NCI-H1930 (cell line): ENCODE measurements at places on chromosomes 2 and 18.

DNA sequence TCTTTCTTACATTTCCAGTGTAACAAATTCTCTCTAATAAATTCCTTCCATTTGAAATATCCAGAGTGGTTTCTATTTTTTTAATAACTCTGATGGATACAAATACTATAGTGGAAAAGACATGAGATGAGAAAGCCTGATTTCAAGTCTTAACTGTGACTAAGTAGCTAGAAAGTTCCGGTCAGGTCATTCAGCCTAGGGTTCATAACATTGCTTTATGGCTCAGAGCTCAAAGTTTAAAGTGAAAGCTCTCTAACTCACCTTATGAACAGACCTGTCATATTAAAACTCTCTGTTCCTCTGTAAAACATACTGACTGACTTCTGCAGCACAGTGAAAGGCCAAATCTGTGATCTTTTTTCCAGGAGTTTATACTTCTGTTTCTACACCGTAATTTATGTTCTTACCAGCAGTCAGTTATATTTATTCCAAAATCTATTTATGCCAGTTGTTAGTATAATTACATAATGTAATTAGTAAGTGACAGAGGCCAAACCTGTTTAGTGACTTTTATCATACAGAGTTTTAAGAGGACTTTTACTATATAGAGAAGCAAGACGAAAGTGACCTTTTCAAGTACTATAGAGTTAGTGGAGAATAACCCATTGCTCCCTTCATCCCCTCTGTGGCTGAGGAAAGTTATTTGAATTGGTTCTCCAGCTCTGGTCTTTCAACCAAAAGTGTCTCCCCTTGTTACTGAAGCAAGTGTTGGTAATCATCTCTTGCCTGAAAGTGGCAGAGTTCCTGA, 118.8 kb upstream of the PDE1A start:
- DNase-seq = no peak

DNA sequence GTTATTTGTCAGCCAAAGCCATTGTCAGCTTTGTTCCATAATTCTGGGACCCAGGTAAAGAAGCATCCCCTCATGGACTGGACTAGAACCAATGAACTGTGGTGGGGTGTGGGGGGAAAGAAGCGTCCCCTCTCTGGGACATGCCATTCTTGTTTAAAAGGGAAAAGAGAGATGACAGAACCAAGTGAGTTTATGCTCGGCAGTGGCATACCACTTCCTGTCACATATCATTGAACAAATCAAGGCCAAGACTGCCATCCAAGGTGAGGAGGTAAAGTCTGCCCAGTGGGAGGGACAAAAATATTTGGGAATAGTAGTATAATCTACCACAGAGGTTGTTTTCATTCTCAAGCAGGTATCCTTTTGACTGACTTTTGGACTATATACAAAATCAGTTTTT, 4.7 kb upstream of the GLS start:
- no peak for DNase-seq

DNA sequence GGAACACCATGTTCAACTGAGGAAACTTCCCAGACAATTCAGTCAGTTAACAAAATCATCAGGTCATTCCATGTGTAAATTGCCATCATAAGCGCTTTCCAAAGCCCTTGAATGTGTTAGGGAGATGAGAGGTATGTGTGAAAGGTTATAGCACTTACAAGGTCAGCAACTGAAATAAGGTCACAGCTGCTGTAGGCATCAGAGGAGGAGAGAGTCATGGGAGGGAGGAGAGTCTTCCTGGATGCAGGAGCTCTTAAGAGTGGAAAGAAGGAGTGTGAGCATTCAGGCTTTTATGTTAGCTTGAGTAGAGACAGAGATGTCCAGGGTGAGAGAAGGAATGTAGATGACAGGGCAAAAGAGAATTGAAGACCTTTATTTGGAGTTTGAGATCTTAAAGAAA, 67.0 kb downstream of the CAB39 start:
- no peak for DNase-seq

DNA sequence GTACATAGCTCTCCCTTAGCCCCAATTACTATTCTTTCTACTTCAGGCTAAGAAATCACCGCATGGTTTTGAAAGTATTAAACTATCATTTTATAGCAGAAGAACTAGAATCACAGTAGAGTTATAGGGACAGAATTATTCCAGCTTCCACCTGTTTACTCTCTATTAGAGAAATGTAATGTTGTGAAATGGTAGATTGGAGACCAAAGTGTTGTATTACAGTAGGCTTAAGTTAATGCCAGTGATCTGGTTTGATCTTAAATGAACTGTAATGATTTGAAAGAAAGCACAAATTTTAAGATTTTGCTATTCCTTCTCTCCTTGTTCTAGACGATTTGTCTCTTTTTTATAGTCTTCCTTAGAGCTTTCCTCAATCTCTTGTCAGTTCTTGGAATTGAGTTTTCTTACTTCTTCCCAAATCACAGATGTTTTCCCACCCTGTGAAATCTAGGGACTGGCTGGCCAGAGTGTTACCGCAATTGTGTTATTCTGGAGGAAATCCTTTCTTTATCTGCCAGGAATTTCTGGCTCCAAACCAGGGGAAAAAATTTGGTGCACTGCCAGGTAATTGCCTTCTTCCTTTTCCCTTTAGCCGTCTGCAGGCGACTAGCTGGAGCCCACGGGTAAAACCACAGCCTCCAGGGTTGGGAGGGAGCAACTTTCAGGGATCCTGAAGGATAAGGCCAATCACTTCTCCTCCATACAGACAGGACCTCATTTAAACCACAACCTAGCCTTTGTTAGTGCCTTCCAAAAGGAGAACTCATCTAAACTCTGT, 51.7 kb downstream of the NOP58 start:
- no peak for DNase-seq
